ENCODE measurements at places on chromosomes 13 and 19.

DNA sequence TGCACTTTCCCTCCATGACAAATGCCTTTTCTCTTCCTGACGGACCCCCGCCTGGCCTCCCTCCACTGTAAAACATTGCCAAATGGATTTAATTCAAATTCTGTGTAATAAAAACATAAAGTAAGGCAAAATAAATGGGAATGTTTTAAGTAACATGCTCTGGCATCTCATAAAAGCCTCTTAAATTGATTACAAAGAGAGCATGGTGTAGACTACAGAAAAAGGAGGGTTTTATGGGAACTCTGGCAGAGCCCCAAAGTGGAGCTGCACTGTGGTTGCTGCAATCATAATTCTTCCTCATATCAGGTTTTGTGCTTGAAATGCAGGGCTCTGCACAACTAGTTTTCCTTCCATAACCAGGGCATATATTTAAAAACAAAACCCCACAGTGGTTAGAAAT is 44.3 kb upstream of the SIAH3 start:
- DNase-seq, result no peak

GRCh38 chr13:50377726-50378270 is 362.6 kb downstream of the KCNRG start:
- no peak for DNase-seq

GRCh38 chr13:83377491-83377890 is 504.8 kb downstream of the SLITRK1 start:
- DNase-seq, result no peak

DNA sequence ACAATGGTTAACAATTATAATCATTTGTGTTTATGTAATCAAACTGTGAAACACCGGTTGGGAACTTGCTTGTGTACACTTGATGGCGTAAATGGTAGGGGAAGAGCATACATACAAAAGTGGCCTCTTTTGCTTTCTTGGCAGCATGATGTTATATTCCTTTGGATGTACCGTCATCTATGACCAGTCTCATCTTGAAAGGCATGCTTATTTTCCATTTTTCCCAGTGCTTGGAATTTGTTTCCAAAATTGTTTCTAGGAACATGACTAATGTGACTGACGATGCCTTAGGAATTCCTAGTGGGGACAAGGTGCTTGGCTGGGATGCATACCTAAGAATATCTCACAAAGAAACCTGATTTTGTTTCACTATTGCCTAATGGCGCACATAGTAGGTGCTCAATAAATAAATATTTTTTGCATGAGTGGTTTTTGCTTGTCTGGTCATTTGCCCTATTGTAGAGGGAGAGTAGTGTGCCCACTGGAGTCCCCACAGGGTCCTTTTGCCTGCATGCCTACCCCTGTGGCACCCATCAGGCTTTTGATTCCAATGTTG is 45.5 kb downstream of the SAE1 start:
- DNase-seq, result peak; percentile 57

DNA sequence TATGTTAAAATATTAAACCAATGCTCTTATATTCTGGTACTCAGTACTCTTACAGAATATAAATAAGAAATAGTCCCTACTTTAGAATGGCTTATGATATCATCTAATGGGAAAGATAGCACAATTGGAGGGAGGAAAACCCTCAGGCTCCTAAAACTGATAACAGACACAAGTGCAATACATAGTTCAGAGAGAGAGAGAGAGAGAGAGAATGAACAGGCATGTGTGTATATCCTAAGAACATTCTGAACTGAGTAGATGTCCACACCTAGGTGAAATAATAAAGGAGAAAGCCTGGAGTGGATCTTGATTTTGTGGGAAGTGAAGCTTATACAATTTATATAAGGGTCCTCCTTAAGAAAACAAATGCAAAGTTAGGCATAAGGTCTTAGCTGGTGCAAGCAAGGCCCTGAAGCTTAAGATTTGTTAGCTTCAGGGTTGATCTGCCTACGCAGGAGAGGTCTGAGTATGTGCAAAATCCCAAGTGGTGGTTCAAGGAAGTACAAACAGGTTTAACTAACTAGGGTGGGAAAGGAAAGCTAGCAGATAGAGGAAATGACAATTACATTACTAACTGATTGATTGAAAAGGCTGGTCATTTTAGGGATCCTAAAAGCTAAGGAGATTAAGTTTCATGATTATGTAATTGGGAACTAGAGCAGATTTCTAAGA is 53.3 kb downstream of the SOX21 start:
- DNase-seq, result no peak

- no peak for DNase-seq
Observed at GRCh38 chr13:27770809-27771208, 21.5 kb upstream of the GSX1 start.

GRCh38 chr19:2145831-2146241 is 5.5 kb downstream of the AP3D1 start:
- no peak for DNase-seq

- DNase-seq, result no peak
Observed at GRCh38 chr19:55686311-55687050, 11.5 kb downstream of the EPN1 start.

GRCh38 chr19:16829822-16830289 is 658 bp downstream of the SIN3B start:
- no peak for DNase-seq

DNA sequence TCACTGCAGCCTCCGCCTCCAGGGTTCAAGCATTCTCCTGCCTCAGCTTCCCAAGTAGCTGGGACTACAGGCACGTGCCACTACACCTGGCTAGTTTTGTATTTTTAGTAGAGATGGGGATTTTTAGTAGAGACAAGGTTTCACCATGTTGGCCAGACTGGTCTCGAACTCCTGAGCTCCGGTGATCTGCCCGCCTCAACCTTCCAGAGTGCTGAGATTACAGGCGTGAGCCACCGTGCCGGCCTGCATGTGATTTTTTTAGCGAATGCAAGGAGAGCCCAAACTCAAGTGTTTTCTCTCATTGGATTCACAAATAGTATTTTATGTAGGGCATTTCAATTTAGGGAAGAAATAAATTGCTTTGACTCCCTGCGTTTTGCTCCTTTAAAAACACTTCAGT is 4.4 kb downstream of the ZMYM2 start:
- DNase-seq, result no peak

DNA sequence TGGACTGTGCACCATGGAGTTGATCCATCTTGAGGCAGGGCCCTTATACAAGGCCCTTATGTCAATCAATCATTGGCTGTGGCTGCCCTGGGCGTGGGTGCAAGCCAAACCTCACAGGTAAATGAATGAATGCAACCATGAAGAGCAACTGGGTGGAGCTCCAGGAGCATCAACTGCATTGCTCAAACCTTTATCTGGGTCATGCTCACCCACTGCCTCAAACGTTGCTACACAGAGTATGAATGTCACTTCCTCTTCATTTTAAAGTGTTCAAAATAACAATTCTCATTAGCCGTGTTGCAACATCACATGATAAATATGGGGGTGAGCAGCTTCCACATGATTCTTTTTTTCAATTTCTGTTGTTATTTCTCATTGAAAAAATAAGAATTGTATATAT is 6.4 kb upstream of the ZNF333 start:
- DNase-seq, result no peak

DNA sequence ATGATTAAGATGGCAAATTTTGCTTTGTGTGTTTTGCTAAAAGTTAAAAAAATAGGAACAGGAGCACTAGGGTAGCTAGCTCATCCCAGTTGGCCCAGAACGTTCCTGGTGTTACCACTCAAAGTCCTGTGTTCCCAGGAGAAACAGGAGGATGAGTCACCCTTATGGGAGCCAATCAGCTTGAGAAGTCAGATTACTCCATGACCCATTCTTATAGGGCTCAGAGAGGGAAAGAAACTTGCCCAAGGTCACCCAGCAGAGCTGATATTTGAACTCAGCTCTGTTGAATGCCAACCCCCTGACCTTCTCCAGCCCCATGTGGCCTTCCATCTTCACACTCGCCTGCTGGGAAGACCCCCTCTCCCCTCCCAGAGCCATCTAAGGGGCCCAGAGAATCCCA is 13.0 kb downstream of the NMRK2 start:
- peak; percentile 77 for DNase-seq

GRCh38 chr13:97901716-97902115 is 51.8 kb upstream of the IPO5 start:
- DNase-seq, result no peak

- DNase-seq, result no peak
Observed at GRCh38 chr19:14101003-14101545, 10.5 kb upstream of the SAMD1 start.

DNA sequence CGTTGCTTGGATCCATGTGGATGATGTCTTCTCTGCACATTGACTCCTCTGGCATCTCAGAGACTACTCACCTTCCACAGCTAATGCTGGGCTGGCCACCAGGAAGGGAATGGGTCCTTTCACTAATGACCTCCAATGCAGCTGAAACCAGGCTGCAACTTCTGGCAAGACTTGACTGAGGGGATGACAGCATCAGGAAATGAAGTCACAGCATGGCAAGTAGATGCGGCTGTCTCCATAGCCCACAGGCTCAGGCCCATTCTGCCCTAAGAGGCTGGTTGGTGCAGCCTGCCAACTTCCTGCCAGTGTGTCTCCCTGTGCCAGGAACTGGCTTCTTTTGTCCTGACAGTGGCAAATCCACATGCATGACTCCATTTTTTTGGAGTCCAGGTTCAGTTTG is 467.3 kb downstream of the TSHZ3 start:
- no peak for DNase-seq

- no peak for DNase-seq
Observed at GRCh38 chr13:26488236-26489003, 69.1 kb upstream of the WASF3 start.

- DNase-seq, result no peak
Observed at GRCh38 chr19:40224342-40225150, 1.9 kb downstream of the CCNP start.

GRCh38 chr19:6707011-6707657 is 13.3 kb downstream of the C3 start:
- no peak for DNase-seq

- no peak for DNase-seq
Observed at GRCh38 chr13:50226515-50227155, 211.4 kb downstream of the KCNRG start.

DNA sequence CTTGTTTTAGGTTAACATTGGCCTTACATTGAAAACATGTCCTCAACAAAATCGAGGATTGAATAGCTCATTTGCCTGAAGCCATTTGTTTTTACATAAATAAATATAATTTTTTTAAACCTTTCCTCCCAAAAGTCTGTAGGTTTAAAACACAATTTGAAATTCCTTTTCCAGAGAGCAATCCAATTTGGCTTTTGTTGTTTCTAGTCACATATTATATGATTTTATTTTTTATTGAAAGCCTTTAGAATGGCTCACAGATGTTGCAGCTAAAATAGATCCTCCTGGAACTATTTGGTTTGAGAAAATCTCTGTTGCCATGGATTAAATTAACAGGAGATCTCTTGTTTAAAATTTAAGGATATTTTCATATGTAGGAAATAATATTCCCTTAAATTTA is 512.6 kb downstream of the KLF5 start:
- no peak for DNase-seq

Data from hepatic stellate cell (primary cell).